ENCODE measurements at places on chromosomes 7 and 10. TPM values are rescaled to one million over a fixed set of nuclear protein-coding genes. Genes with fewer than 3 reads are reported as not detected.

DNA sequence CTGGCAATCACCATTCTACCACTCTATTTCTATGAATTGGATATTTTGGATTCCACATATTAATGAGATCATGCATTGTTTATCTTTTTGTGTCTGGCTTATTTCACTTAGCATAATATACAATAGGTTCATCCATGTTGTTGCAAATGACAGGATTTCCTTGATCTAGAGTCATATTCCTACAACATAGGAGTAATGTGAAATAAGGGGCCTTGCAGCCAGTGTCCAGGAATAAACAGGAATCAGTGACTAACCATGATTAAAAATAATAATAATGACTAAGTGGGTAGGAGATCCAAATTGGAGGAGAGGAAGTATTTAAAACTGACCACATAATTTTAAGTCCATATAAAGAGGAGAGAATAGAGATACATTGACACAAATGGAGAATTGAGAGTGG is 49.9 kb downstream of the SCIN start:
- no peak for ATAC-seq

DNA sequence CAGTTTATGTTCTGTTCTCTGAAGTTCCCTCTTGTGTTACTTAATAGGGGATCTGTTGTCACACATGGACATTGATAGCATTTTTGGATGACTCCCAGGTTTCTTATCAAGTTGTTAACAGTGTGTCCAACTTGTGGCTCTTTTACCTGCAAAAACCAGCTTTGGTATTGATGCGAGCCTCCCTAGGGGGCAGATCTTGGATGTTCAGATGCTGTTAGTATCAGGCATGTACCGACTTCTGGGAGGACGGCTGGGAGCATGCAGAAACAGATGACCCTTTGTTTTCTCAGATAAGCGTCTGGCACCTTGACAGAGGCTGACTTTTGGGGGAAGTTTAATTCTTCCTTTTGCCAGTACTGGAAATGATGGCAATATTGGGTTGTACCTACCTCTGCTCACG is 2.2 kb downstream of the PLPP4 start:
- ATAC-seq = no peak

- no peak for ATAC-seq
Measured at GRCh38 chr7:21108182-21108581, 319.7 kb upstream of the SP4 start.

MAP3K8 gene
- total RNA-seq = 22.1 TPM

- peak; percentile 65 for ATAC-seq
Measured at GRCh38 chr7:37354656-37355131, 94.0 kb downstream of the ELMO1 start.

- ATAC-seq = no peak
Measured at GRCh38 chr7:158013085-158013668, 574.4 kb downstream of the PTPRN2 start.

GRCh38 chr7:17646253-17646956 is 293.9 kb downstream of the SNX13 start:
- peak; percentile 62 for ATAC-seq

CPXM2 gene
- total RNA-seq = 3.3 TPM

- no peak for ATAC-seq
Measured at GRCh38 chr10:79453392-79453791, 8.0 kb upstream of the ZCCHC24 start.

NODAL gene
- total RNA-seq = 0.48 TPM

VSTM4 gene
- 0.68 TPM for total RNA-seq

- ATAC-seq = no peak
Measured at GRCh38 chr10:45023426-45023825, 22.7 kb downstream of the ZNF22 start.

GRCh38 chr7:47809387-47809786 is 138.9 kb downstream of the PKD1L1 start:
- ATAC-seq = no peak

DNA sequence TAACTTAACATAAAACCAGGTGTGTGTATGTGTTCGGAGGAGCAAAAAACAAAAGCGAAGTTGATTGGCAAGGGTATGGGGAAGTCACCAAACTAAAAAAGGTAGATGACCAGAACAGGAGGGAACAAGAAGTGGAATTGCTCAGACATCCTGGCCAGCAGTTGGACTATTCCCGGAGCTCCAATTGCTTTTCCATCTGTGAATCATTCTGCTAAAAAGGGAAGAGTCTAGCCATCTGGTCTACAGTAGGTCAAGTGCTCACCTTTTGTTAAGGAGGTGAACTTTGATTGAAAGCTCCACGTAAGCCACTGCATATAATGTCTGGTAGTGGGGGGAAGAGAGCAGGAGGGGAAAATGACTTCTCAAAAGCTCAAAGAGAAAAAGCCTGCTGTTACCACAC is 50.0 kb upstream of the BET1 start:
- no peak for ATAC-seq

DNA sequence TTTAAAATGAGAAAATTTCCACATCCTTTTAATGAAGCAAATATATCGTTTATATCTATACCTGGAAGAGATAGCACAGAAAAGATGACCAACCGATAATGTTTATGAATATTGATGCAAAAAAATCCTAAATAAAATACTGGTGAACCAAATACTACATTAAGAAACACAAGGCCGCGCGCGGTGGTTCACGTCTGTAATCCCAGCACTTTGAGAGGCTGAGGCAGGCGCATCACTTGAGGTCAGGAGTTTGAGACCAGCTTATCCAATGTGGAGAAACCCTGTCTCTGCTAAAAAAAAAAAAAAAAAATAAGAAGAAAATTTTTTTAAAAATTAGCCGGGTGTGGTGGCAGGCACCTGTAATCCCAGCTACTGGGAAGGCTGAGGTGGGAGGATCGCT is 25.8 kb downstream of the SHH start:
- no peak for ATAC-seq

CADPS2 gene
- 2.4 TPM for total RNA-seq

SPDYE6 gene
- not detected for total RNA-seq

- ATAC-seq = no peak
Measured at GRCh38 chr7:35463751-35464150, 209.9 kb upstream of the TBX20 start.

DNA sequence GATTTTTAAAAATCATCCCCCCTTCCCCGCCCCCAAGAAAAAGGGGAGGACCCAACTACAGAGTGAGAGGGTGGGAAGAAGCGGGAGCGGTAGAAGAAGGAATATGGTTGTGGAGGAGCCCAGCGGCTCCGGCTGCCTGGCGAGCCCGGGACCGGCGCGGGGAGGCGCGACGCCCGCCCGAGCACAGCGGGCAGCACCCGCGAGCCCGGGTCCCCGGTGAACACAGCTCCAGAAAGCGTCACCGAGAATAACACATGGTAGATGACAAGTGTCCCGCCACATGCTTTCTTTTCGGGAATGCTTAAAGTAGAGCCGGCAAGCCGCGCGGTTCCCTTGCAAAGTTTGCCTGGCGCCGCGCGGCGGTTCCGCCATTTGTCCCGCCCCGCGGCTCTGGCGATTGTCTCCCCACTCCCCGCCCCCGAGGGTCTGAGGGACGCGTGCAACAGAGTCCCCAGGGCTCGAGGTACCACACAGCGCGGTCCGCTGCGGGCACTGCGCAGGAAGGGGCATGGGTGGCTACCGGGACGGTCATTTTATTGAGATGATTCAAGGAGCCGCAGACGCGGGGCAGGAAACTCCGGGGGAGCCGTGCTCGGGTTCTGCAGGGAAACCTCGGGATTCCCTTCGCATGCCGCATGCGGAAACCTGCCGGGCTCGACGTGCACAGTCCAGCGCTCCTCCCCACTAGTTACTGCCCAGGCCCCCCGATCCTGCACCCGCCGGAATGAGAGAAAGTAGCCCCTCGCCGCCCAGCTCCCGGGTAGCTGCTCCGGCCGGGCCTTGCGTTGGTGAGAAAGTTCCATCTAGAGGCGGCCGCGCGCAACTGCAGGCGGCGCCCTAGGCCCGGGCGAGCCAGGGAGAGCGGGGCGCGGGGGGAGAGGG is 781 bp upstream of the GRM8 start:
- ATAC-seq = peak; percentile 78

- ATAC-seq = peak; percentile 56
Measured at GRCh38 chr7:3559278-3559677, 258.2 kb downstream of the SDK1 start.

GRCh38 chr10:74644738-74645137 is 181.7 kb upstream of the KAT6B start:
- ATAC-seq = no peak

EN2 gene
- not detected for total RNA-seq

DNA sequence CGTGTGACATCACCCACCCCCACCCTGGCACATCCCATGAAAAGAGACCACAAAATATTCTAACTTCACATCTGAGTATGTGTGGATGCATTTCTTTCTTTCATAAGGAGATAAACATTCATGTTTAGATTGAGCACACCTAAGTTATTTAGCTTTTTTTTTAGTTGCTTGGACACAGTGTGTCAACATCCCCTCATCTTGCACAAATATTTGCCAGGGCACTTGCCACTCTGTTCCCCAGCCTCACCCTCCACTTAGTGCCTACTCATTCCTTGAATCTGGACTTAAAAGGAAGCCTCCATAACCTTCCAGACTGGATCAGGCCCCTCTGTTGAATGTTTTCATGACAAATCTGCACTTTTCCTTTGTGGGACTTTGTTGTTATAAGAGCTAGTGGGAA is 338.9 kb upstream of the IGFBP3 start:
- ATAC-seq = no peak

- peak; percentile 49 for ATAC-seq
Measured at GRCh38 chr10:101032637-101033224, 1.7 kb downstream of the SFXN3 start.

AKR1C3 gene
- total RNA-seq = 29.5 TPM

DNA sequence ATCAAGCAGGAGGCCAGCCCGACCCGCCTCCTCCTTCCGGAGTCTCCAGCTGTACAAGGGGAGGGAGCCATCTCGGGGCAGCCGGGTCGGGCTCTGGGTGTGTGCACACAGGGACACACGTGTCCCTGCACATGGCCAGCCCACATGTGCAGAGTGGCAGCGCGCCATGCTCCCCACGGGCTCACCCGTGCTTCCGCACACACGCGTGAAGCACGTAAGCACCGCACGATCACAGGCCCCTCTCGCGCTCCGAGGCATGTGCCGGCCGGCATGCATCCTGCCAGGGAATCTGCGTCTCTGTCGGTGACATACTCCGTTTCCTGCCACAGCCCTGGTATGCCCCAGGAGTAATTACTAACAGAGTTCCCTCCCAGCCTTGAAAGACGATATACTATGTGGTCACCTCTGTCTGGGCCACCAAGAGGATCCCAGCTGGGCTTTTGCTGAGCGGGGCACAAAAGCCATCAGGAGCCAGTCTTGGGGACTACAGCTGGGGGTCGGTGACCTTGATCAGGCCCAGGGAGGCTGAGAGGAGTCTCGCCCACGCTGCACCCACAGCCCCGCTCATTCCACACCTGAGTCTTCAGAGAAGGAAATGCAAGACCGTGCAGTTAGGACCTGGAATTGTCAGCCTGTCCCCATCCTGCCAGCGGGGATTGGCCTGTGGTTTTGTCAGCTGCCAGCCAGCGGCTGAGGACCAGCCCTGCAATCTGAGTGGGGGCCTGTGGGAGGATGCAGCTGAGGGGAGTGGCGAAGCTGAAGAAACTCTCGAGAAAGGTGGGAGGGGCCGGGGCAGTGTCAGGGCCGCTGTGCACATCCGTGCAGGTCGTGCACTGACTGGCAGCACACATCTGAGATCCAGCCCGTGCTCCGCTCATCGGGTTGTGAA is 11.0 kb upstream of the LFNG start:
- ATAC-seq = peak; percentile 48

LBX1 gene
- not detected for total RNA-seq

DNA sequence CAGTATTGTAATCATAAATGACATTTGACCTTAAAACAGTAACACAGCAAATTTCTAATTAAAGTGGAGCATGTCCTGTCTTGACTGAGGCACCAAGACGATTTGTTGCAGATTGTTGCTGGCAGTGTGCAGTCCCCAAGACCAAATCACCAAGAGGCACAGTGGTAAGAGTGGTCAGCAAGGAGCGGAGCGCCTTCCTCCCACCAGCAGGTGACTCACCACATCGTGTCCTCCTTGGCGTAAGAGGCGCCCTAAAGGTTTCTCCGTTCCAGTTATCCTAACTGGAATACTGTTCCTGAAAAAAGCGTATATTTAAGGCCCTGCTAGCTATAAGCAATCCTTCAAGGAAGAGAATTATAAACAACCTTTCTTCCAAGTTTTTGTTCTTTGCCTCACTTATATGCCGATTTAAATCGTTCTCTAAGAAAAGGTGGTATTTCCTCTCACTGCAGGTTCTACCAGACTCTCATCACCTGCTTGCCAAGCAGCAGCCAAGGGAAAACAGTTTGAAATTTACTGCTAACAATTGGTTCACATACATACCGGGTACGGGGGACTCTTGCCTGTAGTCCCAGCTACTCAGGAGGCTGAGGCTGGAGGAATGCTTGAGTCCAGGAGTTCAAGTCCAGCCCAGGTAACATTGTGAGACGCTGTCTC is 10.7 kb upstream of the REPIN1 start:
- no peak for ATAC-seq

DNA sequence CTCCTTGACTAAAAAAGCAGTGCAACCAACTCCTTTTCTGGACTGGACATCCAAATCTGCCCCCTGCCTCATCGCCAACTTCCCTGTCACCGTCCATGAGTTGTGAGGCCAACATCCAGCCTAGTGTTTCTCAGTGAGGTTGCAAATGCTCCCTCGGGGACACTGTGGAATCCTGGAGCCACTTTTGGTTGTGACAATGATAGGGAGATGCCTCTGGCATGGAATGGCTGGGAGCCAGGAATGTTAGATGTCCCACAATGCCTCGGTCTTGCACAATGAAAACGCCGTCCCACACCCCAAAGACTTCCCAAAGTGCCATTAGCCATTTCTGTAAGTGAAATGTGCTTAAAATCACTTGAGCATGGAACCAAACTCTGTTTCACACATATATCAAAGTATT is 105.2 kb downstream of the OSBPL3 start:
- ATAC-seq = no peak

DNA sequence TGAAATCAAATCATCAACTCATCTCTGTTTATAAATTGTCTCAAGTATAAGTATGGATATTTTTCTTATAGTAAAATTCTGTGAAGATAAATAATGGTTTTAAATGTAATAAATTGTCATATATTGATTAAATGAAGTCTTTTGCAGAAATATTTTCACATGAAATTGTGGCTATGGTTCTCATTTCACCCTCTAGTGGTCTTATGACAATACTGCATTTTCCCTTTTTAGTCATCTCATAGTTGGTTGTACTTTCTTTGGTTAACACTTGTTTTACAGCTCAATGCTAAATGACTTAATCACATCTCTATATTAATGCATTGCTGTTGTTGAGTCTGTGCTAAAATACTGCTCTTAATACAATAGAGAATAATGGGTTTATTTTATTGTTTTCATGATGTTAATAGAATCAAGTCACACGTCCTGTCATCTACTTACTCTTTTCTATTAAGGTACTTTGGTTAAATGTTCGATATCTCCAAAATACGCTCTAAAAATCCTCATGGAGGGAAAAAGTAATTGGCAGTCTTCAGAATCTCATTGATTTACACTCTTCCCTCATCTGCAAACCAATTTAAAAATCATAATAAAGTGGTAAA is 38.0 kb upstream of the CACNA2D1 start:
- no peak for ATAC-seq

Data from esophagus mucosa (tissue), 1 donor.